Right lung (tissue), 10 donors: ENCODE measurements at places on chromosomes 2 and 18. TPM values are rescaled to one million over a fixed set of nuclear protein-coding genes. Genes with fewer than 3 reads are reported as not detected.

TUBA3D gene
- polyA plus RNA-seq = 1.3 TPM

CERKL gene
- 7.1 TPM for polyA plus RNA-seq

NYAP2 gene
- 0.12 TPM for polyA plus RNA-seq

CFC1 gene
- 4.4 TPM for polyA plus RNA-seq

MALL gene
- 52.6 TPM for polyA plus RNA-seq

GATA6 gene
- polyA plus RNA-seq = 57.6 TPM
